CMK (cell line): ENCODE measurements at places on chromosomes 5 and 9.

DNA sequence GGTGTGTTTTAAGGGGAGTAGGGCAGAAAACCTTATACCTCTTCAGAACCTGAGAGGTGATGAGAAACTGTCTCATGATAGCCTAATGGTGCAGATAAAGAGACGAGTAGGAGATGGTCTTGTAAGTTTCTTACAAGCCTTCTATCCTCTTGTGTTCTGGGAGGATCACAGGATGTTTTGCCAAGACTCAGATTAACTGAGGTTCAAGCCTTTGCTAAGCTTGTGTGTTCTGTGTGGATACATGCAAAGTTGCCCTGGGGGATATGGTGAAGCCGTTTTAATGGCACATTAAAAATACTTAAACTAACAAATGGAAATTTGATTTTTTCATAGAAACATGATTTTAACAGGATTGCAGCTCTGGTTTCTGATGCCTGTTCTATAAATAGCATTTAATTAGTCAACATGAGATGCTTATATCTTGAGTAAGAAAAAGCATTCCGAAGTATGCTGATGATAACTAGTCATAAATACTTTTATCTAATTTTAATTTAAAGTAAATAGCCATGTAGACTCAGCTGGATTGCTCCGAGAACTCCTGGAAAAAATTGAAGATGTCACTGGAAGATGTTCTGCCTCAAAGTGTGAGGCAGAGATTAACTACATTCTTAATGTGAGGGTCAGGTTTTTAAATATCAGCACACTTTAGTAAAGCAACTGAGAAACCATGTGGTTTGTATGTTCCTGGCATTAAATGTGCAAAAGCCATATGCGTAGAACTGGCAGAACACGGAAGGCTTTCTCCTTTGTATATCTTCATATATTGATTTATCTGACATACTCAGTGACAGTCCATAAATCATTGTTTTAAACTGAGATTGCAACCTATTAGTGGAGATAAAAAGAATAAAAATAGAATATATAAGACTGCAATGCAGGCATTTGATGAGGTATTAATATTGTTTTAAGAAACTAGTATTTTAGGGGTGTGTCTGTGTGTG is 53.7 kb downstream of the IPO11 start:
- no peak for DNase-seq

GRCh38 chr5:138465261-138466124 is at the start of gene EGR1:
Gene EGR1, plus strand, starts transcription at chr5:138465479. Its CDS starts 283 bp downstream, at chr5:138465762.
- peak; percentile 64 for DNase-seq

- DNase-seq = no peak
Measured at GRCh38 chr5:123503299-123503698, 8.7 kb upstream of the CSNK1G3 start.

GRCh38 chr5:80761176-80761575 is 106.4 kb upstream of the DHFR start:
- DNase-seq = no peak

GRCh38 chr5:58259685-58260152 is 200.2 kb downstream of the PLK2 start:
- DNase-seq = no peak

DNA sequence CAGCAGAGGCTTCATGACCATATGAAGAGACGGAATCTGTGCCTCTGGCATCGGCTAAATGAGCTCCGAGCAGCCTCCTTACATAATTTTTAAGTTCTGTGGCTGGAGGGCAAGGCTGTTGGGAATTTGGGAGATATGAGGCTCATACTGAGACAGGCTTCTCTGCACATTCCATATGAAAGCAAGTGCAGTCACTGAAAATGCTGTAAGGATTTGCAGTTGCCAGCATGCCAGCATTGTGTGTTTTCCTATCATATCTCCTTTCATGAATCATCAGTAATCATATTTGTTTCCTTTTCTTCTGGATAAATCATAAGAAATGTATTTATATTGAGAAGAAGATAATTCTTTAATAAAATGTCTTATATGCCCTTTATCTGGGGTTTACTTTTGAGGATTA is 775.4 kb downstream of the SEMA5A start:
- DNase-seq = no peak

GRCh38 chr5:62954578-62954977 is 376.0 kb downstream of the LRRC70 start:
- DNase-seq = no peak

DNA sequence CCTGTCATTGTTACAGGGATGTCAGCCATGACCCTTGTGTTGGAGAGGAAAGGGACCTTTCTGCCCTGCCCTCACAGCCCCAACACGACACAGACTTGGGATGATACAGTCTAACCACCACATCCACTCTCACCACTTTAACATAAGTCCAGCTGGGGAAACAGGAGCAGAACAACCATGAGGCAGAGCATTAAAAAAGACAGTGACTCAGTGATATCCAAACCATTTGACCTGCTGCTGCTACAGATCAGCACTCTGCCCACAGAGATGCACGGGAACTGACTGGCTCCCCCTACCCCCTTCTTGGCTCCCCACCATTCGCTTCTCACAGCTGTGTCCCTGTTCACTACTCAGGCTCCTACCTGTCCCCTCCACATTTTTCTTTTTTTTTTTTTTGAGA is 458.6 kb downstream of the ZNF608 start:
- no peak for DNase-seq

DNA sequence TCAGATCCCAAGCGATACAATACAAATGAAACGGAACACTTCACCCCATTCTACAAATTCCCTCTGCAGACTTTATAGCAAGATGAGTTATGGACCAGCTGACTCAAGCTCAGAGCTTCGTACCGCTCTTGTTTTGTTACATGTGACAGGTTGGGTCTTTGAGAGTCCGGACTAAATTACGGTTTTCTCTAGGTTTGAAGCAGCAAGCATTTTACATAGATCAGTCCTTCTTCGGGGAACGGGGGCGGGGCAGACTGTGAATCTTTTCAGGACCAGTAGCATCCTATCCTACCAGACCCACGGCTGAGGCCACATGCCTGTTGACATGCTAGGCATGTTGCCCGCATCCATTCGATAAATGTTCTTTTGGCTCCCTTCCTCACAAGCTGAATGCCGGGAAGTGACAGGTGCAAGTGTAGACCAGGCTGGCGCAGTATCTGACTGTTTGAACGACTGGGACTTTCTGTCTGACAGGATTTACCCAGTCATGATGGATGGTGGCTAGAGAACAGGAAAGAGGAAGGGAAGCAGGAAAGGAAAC is 811.0 kb upstream of the GRAMD2B start:
- no peak for DNase-seq

GRCh38 chr9:92740009-92740408 is 24.6 kb downstream of the BICD2 start:
- DNase-seq = no peak

- peak; percentile 27 for DNase-seq
Measured at GRCh38 chr5:43603344-43604217, 601 bp downstream of the NNT start.

DNA sequence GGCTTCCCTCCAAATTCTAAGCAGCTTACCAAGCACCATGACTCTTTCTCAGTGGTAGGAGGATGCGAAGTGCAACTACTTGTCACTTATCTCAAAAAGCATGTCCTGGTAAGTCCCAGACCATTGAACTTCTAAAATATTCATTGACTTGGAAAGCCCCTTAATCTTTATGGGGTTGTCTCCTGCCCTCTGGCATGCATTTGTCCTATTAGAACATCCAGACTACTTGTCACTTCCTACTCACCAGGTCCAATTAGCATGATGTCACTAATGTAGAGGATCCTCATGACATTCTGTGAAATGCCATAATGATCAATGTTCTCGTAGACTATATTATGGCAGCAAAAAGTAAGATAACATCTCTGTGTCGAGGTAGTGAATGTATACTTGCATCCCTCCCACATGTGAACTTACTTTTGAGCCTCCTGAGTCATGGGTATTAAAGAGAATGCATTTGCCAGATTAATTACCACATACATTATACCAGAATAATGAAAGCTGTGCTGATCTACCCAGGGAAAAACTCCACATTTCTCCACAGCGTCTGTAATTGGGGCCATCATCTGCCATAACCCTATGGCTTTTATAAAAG is 63.5 kb upstream of the RAD23B start:
- no peak for DNase-seq

DNA sequence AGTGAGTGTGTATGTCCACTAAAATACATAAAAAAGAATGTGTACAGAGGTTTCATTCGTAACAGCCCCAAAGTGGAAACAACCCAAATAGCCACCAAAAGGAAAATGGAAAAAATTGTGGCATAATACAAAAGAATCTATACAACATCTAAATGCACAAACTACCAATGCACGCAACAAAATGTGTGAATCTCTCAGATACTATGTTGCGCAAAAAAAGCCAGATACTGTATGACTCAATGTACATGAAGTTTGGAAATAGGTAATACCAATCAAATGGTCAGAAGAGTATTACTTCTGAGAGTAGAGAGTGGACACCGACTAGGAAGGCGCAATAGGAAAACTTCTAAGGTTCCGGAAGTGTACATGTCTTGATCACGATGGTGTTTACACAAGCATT is 2.4 kb downstream of the XPA start:
- DNase-seq = no peak

GRCh38 chr5:58156361-58156760 is 303.5 kb downstream of the PLK2 start:
- DNase-seq = no peak

- no peak for DNase-seq
Measured at GRCh38 chr9:95090023-95090791, 227.3 kb downstream of the FANCC start.

DNA sequence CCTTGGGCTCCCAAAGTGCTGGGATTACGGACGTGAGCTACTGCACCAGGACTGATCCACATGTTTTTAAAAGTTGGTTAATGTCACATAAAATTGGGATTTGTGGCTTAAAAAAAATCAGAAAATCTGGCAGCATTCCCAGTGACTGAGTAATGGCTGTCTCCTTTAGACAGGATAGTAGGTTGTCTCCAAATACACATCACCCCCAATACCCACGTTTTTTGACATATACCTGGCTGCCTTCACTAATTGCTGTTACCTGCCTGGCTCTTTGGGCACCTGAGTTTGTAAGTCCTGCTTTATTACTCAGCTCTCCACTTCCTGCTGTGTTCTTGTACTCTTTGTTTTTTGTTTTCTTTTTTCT is 84.8 kb downstream of the KDM4C start:
- no peak for DNase-seq

GRCh38 chr9:4126184-4126865 is 173.5 kb downstream of the GLIS3 start:
- DNase-seq = no peak

GRCh38 chr5:74394916-74395880 is 245.3 kb downstream of the ENC1 start:
- DNase-seq = no peak

DNA sequence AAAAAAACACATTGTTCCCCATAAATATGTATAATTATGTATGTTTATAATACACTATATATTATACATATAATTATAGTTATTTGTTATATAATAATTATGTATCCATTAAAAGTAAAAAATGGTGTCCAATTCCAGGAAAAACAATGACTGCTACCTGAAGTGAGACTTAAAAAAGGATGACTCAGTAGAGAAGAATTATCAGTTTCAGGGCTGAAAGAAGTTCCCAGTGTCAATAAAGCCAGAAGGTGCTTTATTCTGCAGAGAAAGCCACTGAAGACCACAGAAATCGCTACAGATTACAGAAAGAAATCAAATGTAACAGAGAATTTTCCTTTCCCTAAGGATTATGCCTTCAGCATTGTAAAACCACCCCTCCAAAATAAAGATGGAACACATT is 50.9 kb downstream of the ANKRD31 start:
- no peak for DNase-seq

- no peak for DNase-seq
Measured at GRCh38 chr5:18761801-18762200, 1127.5 kb downstream of the TAF11L14 start.

DNA sequence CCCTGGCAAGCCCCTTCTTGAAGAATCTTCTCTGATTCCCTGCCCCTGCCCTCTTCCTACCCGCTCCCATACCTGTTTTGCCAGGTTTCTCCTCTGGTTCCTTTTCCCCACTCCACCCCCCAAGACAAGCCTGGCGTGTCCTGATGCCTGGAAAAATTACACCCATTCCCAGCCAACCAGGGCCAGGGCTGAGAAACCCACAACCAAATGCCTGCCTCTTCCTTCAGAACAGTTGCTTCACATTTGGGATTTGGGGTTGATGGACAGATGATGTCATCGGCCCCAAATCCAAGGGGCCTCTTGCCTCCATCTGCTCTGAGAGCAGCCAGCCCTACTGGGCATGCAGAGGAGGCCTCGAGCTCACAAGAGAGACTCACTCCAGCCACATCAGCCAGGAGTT is 8.8 kb upstream of the NEK6 start:
- no peak for DNase-seq

DNA sequence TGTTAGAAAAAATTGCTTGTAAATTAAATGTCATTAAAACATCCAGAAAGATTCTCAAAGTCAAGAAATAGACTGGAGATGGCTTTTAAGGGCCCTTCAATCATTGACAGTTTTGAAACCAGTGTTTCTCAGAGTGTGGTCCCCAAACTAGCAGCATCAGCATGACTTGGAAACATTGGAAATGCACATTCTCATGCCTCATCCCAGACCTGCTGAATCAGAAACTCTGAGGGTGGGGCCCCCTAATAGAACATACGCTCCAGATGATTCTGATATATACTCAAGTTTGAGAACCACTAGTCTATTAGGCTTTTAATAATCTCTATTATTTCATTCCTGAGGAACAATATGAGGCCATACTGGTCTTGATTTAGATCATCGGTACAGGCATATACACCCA is 181.6 kb downstream of the SMARCA2 start:
- no peak for DNase-seq

GRCh38 chr5:139482050-139482889 is at the start of gene STING1:
Gene STING1, minus strand, starts transcription at chr5:139482758. Its CDS starts 1,054 bp downstream, at chr5:139481704.
- DNase-seq = peak; percentile 88

DNA sequence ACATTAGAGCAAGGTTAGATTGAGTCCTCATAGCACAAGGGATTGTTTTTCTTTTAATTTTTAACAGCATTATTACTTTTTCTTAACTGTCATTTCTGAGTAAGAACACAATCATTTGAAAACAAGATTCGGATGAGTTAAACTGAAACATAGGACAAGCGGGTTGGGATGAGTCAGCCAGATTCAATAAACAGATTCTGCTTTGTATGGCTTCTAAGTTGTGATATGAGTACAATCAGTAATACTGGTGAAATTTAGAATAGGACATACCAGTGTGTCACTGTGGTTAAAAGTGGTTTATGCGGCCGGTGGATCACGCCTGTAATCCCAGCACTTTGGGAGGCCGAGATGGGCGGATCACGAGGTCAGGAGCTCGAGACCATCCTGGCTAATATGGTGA is 364.3 kb upstream of the CDH10 start:
- no peak for DNase-seq
